NCI-H2171 treated with DMSO at 0.1 percent for 48 hours (cell line): ENCODE measurements at places on chromosomes 1 and 21.

DNA sequence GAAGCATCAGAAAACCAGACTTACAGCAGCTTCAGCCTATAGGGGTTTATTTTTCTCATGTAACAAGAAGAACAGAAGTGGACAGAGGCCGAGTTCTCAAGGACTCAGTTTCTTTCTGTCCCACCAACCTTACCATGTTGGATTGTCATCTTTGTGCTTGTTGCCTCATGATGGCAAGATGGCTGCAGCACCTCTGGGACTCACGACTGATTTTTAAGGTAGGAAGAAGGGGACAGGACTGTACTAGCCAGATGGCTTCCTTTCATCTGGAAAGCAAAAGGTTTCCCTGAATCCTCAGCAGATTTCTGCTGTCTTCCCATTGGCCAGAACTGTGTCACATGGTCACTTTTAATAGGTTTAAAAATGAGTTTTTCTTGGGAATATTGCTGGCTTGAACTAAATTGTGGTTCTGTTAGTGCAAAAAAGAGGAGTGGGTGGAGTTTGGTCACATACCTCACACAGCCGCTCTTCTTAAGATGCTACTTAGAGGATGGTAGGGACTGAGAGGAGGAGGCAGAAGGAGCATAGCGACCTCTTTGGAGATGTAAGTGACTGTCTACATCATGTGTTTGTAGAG lies 48.1 kb upstream of the ENAH start:
- DNase-seq = no peak

- DNase-seq = no peak
These were observed 22.9 kb downstream of the PIK3C2B start for GRCh38 chr1:204471687-204472086.

DNA sequence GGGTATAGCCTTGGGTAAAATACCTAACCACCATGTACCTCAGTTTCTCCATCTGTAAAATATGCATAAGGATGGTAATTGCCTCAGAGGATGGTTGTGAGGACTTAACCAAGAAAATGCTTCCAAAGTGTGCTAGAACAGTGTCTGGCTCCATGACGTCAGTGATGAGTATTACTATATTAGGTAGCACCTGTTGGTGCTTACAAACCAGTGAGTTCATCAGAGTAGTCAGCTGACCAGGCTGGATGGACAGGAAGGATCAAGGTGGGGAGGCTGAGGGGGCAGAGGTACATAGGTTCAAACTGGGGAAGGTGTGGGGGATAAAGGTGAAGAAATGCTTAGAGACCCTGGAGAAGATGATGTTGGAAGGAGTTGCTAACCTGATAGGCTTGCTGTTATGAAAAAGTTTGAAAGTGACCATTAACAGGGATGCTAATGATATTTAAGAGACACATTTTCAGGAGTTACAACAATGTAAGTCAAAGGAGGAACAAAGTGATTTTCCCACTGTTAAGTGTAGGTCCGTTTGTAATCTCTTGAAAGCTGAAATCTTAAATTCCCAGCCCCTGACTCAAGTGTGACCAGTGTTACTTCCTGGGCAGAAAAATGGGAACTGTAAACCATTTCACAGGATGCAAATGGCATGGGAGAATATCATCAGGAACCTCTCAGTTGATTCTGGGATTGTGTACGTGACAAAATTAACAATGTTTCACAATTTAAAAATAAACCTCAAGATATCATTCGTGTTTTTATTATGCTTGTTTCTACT lies 4.4 kb downstream of the NTPCR start:
- DNase-seq = no peak

DNA sequence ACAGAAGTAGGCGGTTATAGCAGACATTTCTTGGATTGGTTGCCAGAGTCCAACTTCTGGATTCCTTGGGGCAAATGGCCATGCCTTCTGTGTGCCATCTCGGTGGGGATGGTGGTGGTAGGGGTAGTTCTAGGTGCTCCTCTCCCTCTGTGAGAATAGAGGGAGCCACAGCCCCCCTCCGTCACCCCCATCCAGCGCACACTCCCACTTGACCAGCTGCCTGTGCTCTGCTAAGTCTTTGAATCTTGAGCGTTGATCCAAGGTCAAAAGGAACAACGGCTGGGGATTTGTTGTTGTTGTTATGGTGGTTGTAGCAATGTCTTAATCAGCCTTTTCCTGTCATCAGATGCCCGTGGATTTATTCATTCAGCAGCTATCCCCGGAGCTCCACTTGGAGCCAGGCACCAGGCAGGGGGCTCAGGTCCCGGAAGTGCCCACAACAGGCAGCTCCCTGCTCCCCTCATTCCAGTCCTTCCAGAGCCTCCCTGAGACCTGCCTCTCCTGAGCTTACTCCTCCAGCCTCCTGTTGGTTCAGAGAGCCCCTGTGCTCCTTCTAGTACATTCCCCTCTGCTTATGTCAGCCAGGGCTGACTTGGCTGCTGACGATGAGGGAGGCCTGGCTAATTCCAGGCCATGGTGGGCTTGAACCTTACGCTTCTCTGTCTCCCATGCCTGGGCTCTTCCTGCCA lies 146.6 kb upstream of the WNT4 start:
- DNase-seq = no peak

DNA sequence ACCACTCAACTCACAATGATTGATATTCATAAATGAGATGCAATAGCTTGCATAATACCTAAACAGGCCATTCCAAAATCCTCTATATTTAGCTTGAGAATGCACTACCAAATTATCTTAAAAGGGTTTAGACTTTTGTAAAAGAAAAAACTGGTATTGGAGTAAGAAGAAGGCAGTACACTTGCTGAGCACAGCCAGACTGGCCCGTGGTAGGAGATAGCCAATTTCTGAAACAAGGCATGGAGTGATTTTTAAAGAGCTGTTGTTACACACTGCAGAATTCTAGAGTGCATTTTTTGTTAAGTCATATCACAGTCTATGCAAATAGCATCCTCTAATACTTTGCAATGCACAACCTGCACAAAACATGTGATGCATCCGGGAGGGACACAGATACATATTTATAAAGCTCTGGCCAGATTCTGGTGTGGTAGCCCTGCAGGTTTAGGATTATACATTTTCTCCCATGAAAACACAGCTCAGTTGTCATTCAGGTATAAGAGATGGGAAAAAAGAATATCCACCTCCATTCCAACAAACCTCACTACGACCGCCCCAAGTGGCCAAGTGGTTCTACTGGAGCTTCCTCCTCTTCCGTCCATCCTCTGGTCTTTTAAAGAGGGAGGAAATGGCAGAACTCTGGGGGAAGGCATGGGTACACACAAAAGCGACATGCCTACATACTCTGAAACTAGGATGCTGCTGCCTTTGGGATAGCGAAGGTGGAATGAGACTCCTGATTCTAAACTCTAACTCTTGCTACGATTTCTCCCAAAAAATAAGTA lies 40.8 kb downstream of the BCAR3 start:
- DNase-seq = no peak

DNA sequence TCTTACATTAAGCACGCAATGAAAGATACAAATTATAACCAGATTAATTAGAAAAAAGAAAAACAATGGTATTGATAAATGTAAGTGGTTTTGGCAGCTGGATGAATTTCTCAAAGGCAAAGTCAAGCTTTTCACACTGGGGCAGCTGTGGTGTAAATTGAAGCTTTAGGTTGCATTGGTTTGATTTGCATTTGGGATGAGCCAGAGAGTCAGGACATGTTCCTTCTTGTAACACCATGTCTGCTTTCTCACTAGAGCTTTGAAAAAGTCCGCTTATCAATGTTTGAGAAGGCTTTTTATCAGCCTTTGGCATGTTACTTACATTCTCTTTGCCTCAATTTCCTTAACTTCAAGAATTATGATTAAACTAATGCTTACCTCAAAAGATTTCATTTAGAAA lies 173.9 kb downstream of the GPATCH2 start:
- peak; percentile 23 for DNase-seq

GRCh38 chr1:167504467-167504827 lies 13.9 kb downstream of the CD247 start:
- DNase-seq = no peak

DNA sequence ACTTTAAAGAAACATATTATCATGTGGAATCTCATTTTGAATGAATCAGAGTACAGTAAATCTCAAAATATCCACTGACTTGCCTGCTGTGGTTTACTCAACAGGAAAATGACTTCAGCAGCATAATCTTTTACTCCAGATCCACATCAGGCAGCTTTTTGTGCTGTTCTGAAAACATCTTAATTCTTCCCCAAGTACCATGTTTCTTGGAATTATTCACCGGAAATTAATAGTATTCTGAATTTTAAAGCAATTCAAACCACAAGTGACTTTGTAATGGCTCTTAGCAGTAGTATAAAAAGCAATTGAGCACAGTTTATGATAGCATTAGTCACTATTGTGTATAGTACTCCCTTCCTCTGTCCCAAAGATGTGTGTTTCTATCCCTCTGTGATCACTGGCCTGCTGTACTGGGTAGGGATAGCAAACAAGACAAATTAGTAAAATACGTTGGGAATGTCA lies 64.2 kb upstream of the ERRFI1 start:
- DNase-seq = no peak
